ENCODE measurements at places on chromosomes 12 and 14.

GRCh38 chr14:65351493-65352194, 60.9 kb upstream of the FUT8 start:
- no peak for DNase-seq

GRCh38 chr14:77099425-77100167, 1.5 kb downstream of the CIPC start:
- DNase-seq, result no peak

DNA sequence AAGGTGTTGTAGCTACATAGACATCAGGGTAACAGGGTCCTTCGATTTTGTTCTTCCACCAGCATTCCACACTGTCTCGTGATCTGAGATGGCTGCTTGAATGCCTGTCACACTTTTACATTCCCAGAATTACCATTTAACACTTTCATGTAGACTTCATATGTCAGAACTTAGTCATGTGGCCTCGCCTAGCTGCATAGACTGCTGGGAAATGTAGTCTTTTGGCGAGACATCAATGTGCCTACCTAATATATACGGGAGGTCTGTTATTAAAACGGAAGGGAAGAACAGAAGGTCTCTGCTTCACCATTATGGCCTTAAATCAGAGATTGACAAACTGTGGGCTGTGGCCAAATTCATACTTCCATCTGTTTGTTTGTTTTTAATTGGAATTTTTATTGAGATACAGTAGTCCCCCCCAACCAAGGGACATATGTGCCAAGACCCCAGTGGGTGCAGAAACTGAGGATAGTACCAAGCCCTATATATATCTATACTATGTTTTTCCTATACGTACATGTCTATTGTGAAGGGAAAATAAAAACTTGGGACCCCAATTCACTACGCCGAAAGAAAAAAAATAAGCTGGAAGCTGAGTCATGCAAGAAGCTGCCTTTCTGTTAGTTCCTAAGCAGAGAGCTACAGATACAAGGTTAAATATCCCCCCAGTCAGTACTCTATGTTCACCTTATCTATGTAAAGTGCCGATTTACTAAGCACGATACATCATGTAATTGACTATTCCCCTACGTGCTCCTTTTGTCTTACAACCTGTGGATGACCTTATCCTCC, 11.3 kb upstream of the HRK start:
- no peak for DNase-seq

DNA sequence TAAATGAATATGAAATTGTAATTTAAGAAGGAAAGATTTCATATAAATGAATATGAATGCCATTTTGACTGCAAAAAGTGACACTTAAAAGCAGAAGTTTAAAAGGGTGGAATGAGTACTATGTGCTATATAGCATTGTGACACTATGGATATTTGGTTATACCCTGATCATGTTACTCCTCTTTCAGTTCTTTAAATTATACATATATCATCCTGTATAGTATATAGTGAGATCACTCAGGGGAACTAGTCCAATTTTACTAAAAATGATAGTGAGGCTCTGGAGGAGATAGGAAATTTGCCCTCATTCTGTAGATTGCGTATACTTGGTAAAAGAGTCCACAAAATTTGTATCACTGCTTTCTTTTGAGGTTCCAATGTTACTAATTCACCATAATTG, 155.7 kb upstream of the BTG1 start:
- DNase-seq, result no peak

- DNase-seq, result no peak
Measured at GRCh38 chr14:62455446-62455845, 589.8 kb downstream of the KCNH5 start.

DNA sequence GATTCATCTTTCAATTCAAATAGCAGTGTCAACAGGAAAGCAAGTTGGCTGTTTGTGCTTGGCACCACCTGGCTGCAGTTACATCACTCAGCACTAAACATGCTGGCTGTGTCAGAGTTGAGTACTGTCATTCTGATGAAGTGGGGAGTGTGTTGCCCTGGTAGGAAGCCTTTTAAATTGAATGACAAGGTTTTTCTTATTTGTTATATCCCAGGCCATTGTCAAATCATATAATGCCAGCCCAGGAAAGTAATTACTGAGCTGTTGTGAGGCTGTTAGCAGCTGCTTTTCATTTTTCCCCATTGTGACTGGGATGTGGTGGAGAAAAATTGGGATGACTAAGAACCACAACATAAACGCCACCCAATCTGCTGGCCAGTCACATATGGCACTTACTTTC, 106.5 kb upstream of the PRKD1 start:
- DNase-seq, result no peak

GRCh38 chr14:105042813-105043212, 21.9 kb upstream of the CDCA4 start:
- no peak for DNase-seq

GRCh38 chr14:99157676-99158075, 114.3 kb downstream of the BCL11B start:
- DNase-seq, result no peak

DNA sequence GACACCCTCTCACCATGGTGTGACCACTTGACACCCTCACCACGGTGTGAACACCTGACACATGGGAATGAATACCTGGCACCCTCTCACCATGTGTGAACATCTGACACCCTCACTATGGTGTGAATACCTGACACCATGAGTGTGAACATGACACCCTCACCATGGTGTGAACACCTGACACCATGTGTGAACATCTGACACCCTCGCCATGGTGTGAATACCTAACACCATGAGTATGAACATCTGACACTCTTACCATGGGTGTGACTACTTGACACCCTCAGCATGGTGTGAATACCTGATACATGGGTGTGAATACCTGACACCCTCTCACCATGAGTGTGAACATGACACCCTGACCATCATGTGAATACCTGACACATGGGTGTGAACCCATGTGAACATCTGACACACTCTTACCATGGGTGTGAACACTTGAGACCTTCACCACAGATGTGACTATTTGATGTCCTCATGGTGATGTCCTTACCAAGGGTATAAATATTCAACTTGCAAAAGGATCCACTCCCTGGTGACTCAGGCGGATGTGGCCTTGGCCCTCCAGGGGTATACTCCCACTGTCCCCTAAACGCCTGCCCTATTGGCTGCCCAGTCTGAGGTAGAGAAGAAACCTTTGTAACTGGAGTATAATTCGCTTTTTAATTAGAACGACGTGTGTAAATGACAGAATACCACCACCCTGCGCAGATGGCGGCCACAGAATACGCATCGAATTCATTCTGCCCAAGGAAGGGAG, 29.1 kb downstream of the RFLNA start:
- no peak for DNase-seq

DNA sequence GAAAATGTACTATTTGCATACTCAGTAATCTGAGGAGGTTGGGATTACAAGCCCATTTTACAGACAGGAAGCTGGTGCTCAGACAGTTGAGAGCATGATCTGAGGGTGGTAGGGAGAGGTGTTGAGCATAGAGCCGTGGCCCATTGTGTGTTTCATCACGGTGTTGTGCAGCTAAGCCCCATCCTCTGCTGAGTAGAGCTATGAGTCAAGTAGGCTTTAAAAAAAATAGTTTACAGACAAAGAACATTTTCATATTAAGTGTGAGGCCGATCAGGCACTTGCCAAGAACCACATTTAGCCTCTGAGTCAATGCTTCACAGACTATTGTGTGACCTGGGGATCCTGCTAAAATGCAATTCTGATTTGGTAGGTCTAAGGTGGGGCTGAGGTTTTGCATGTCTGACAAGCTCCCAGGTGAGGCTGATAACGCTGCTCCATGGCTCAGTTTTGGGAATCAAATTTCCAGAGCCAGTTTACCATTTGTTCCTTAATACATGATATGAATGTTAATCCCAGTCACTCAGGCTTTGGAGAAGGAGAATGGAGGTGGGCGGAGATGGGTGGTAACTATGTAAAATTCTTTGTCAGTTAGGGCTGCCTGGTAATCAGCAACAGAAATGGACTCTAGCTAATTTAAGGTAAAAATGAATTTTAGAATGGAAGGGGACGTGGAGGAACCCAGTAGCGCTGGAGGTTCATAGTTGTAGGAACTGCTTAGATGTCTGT, 22.2 kb downstream of the ZNF664 start:
- no peak for DNase-seq

- DNase-seq, result no peak
Measured at GRCh38 chr14:52935833-52936232, 15.0 kb downstream of the FERMT2 start.

DNA sequence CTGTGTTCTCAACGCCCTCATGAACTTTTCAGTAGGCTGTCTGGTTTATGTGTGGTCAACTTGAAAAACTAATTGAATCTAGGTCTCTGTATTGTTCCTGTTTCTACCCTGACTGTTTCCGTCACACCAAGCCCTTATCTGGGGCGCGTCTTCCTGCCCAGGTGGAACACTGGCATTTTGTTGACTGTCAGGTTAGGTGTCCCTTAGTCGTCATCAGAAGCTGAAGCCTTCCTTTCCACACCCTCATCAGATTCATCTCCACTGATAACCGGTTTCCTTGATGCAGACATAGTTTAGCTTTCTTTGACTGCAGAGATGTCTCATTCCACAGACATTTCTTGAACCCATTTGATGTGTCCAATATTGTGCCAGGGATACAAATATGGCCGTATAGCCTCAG, 96.5 kb downstream of the DUSP16 start:
- no peak for DNase-seq

DNA sequence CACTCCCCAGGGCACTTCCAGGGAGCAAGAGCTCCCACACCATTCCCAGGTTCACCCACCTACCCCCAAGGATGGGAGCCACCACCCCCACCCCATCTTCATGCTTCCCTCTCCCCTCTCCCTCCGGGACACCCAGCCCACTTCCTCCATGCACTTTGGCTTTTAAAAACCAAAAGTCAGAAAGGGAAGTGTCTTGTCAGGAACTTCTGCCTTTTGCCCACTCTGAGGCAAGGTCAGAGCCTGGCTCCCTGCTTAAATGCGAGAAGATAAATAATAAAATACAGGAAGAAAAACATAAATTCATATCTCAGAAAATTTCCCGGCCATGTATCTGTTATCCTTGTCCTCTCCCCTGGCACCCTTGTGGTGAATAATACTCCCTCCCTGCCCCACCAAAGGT, 81.6 kb downstream of the PTGER2 start:
- DNase-seq, result no peak

GRCh38 chr14:91413547-91414474, 3.8 kb downstream of the CCDC88C start:
- no peak for DNase-seq
